Parietal lobe (tissue), 2 donors: ENCODE measurements at places on chromosomes 4 and X. TPM values are rescaled to one million over a fixed set of nuclear protein-coding genes. Genes with fewer than 3 reads are reported as not detected.

The NUDT10 gene
- 36.3 TPM for total RNA-seq

The KLHL34 gene
- total RNA-seq: not detected

The STBD1 gene
- total RNA-seq: 0.31 TPM

The SCRG1 gene
- total RNA-seq: 3.1 TPM

The AKAP14 gene
- not detected for total RNA-seq

The SSX4B gene
- total RNA-seq: not detected

The TSPAN7 gene
- 81.7 TPM for total RNA-seq

The CLDN34 gene
- total RNA-seq: not detected

The AMMECR1 gene
- 8.8 TPM for total RNA-seq

The NDNF gene
- total RNA-seq: 4.1 TPM

The EPHA5 gene
- 157 TPM for total RNA-seq

The SPANXB1 gene
- total RNA-seq: not detected

The TAF7L gene
- 0.31 TPM for total RNA-seq

The GDPD2 gene
- 2.8 TPM for total RNA-seq

The TMEM154 gene
- 0.63 TPM for total RNA-seq

The JCHAIN gene
- not detected for total RNA-seq

The FDCSP gene
- total RNA-seq: not detected

The PCDH7 gene
- total RNA-seq: 126 TPM

The PDZD11 gene
- total RNA-seq: 30.0 TPM

The SPANXN4 gene
- total RNA-seq: not detected

The RGN gene
- total RNA-seq: 6.9 TPM

The RHOXF1 gene
- total RNA-seq: not detected

The CXCL9 gene
- total RNA-seq: not detected

The SLC49A3 gene
- 0.31 TPM for total RNA-seq

The CT83 gene
- total RNA-seq: not detected

The GLRA2 gene
- total RNA-seq: 86.1 TPM

The GPR173 gene
- 36.0 TPM for total RNA-seq

The PRRG3 gene
- total RNA-seq: 15.0 TPM

The CHRDL1 gene
- total RNA-seq: 36.9 TPM

The BRCC3 gene
- 18.8 TPM for total RNA-seq

The EMCN gene
- 2.2 TPM for total RNA-seq

The SSX2B gene
- total RNA-seq: not detected

The ADGRG2 gene
- 7.5 TPM for total RNA-seq

The TNIP3 gene
- not detected for total RNA-seq

The LDOC1 gene
- 11.9 TPM for total RNA-seq

The SH3BGRL gene
- 83.3 TPM for total RNA-seq

The NUDT9 gene
- 21.0 TPM for total RNA-seq

The ATP2B3 gene
- total RNA-seq: 11.6 TPM

The FAM200B gene
- 58.2 TPM for total RNA-seq

The GUCY2F gene
- not detected for total RNA-seq

The MFAP3L gene
- total RNA-seq: 11.3 TPM

The DOK7 gene
- 0.63 TPM for total RNA-seq
